Adipocyte (in vitro differentiated cells): ENCODE measurements at places on chromosomes 5 and 9.

- peak; percentile 82 for DNase-seq
Measured at GRCh38 chr9:130172858-130173665, 858 bp downstream of the NCS1 start.

DNA sequence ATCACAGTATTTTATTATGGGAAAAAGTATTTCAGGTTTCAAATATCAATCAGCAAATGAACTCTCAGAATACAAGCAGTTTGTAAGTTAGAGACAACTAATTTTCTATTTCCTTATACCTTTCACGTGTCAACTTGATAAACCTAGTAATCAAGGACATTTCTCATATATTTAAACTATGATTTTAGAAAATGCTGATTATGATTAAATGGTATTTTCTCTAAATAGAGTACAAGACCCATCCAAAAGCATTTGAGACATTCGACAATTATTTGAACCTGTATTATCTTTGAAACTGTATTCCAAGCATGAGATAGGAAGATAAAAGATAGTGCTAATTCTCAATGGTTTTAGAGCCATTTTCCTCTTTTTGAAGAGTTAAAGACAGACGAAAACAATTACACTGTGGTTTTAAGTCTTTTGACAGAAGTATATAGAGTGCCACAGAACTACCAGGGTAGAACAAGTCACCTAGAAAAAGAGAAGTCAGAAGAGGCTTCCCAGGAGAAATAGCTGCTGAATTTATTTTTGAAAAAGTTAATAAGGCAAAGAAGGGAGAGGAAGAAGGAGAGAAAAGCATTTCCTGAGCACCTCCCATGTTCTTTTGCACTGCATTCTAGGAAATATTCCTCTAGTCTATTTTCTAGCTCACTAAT, 5.6 kb downstream of the MEIKIN start:
- DNase-seq, result no peak

DNA sequence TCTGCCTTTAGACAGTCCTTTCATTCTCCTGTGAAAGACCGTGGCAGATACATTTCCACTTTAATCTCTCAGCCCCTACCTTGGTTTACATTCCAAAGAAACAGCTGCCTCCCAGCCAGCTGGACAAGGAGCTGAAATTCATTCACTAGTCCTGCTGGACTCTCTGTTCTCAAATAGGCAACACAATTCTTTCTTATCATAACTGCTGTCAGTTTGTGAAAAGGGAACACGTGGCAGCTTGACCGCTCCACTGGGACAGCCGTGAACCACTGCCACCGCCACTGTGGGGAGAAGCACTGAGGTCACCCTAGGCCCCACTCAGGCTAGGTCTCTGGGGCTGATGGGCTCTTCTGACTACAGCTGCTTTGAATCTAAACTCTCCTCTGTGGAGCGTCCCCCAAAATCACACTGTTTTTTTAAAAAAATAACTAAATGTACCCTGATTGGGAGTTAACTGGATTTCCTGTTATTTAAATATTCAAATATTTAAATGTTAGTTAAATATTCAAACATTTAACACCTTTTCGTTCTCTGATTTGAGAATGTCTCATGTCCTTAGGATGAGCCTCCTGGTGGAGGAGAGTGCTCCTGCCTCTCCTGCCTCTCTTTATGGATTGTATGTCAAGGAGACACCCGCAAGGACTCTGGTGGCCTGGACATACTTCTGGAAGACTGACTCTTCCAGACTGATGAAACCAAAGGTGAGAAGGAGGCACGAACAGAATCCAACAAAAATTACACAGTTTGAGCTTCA, 120.1 kb downstream of the BOD1 start:
- no peak for DNase-seq

DNA sequence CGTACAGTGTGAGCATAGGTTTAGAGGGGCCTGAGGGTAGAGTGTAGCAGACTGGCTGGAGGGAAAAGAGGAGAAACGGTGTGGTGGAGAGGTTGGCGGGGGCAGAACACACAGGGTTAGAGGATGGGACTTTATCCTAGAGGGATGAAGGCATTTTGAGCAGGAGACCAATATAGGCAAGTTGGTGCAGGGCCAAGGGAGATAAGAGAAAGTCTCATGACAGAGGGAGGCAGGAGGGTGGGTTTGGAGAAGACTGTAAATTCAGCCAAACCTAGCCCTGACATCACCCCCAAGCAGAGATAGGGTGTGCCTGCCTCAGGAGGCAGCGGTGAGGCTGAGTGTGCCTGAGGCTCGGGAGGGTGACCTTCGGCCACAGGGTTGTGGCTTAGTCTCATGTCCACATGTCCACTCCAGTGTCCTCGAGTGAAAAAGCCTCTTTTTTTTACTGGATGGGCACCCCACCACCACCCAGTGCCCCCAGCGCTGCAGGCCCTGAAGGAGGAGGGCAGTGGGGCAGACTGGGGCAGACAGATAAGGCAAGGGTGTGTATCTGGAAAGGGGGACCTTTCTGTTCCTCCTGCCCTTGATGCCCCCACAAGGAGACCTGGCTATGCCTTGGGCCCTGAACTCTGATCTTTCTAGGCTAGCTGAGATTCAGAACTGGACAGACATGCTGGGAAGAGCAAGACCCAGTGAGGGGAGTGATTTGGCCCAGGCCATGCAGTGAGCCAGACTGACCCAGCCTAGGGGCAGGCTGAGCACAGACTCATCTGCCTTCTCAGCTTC, 108.7 kb downstream of the RGS3 start:
- DNase-seq, result no peak

GRCh38 chr9:5582835-5583195, 46.1 kb upstream of the RIC1 start:
- DNase-seq, result peak; percentile 71

DNA sequence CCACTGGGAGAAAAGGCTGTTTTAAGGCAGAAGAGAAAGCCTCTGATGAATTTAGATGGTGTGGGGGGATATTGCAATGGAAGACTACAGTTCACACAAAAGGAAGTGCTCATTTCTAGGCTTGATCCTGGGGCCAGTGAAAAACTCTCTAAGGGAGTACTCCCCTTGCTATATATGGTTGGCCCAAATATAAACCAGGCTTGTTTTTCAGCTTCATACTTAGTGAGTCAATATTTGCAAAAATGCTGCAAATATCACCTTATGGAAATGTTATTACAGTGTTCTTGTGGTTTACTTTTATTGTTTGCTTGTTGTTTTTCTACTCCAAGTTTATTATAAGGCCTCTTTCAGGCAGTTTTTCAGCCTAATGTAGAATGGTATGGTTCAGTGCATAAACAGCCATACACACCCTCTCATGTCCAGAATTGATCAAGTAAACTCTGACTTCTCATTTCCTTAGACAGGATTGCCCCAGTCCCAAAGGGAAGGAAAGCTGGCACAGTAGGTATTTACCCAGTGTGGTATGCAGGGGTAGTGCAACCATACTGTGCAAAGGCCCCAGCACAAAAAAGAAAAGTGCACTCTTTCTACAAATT, 115.1 kb downstream of the FEM1C start:
- no peak for DNase-seq

DNA sequence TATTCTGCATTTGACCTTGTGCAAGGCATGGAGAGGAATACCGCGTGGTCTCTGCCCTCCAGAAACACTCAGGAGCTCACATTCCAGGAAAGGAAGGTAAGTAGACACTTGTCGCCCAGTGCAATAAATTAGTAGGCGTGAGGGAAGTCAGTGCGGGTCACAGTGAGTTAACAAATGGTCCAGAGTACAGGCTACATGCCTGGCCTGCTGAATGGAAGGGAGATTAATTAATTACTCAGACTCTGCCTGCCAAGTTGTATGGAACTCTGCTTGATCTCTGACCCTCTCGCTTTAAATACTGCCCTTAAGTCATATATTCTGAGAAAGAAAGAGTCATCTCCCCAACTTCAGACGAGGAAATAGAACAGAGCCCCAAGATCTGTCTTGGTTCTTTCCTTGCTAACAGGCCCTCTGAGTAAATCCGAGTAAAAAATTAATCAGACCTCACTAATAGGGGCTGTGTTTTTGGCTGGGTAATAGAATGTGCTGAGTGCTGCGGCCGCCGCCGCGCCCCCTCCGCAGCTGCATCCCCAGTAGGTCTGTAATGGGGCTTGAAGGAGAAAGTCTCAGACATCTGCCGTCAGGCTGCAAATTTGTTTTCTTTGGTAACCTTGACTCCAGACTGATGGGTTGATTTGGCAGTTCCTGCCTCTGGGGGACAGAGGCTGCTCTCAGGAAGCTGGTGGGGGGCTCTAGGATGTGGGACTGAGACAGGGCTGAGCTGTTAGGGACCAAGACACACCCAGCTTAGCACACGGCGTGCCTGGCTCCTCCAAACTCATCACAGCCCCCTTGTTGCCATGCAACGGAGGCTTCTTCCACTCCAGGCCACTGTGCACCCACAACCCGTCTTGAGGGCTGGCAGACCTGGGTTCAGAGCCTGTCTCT, 144.4 kb downstream of the NSG2 start:
- no peak for DNase-seq

DNA sequence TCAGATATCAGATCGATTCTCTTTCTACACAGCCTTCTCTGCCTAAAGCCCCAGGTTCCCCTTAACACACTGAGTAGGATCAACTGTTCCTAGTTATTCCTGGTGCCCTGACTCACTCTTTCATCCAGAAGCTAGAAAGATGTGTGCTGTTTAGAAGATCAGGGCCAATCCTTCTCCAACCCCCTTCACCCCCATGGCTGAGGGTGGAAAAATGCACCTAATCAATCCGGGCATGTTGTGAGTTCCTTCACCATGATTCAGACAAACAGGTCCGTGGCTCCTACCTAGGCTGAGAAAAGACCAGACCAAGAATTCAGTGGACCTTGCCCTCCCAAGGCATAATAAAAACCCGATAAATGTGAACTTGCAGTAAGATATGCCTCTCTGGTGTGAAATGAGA, 85.4 kb upstream of the EQTN start:
- DNase-seq, result no peak

GRCh38 chr5:16345454-16345853, 120.1 kb downstream of the ZNF622 start:
- DNase-seq, result no peak

- no peak for DNase-seq
Measured at GRCh38 chr9:4055032-4055431, 244.8 kb downstream of the GLIS3 start.

GRCh38 chr5:161562446-161562845, 15.9 kb upstream of the GABRB2 start:
- no peak for DNase-seq
